Stimulated activated CD8-positive, alpha-beta memory T cell treated with anti-CD3 and anti-CD28 coated beads, Interleukin-4, amount 100 ng/mL, for 1 hour (primary cell): ENCODE measurements at places on chromosomes 2 and 18.

DNA sequence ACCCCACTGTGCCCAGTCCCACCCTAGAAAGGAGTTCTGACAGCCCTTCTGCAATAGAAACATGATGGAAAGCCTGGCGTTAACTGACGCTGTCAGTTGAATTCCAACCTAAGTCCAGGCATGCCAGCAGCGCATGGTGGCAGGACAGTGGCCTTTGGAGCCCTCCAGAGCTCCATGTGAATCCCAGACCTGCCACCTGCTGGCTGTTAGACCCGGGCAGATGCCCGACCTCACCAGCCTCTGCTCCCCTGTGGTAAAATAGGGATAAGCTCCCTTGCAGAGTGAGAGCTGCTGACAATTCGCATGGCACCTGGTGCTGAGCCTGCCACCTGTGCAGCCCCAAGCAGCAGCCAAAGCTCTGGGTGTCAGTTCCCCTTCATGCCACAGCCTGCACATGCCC is 138.6 kb downstream of the LOXHD1 start:
- DNase-seq, result no peak

GRCh38 chr18:60350150-60350549 is 22.4 kb downstream of the MC4R start:
- DNase-seq, result no peak

DNA sequence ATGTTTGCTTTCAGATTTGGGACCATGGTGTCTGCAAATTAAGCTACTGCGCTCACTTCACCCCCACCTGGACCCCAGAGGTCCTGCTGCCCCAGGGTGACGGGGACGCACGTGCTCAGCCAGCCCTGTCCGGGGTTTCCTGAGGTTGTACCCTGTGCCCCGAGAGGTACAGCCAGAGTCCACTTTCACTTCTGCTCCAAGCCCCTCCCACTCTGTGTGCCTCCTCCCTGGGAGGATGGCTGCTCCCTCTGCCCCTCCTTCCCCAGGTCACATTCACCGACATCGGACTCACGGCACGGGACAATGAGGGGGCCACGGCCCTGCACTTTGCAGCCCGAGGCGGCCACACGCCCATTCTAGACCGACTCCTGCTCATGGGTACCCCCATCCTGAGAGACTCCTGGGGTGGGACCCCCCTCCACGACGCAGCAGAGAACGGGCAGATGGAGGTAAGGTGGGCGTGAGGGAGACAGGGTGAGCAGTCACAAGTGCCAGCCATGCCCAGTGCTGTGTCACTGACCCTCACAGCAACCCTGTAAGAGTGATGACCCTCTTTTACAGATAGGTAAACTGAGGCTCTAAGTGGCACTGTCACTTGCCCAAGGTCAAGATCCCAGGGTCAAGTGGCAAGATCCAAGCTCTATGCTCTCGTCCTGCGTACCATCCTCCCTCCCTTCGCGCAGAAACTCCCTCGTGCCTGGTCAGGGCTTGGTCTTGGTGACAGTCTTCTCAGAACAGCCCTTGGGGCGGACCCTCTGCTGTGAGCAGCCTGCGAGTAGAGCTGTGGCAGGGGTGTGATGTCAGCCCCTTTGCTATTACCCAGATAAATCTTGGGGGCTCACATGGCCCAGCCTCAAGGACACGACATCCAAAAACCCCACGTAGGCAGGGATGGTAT is 7.6 kb downstream of the ESPNL start:
- no peak for DNase-seq

DNA sequence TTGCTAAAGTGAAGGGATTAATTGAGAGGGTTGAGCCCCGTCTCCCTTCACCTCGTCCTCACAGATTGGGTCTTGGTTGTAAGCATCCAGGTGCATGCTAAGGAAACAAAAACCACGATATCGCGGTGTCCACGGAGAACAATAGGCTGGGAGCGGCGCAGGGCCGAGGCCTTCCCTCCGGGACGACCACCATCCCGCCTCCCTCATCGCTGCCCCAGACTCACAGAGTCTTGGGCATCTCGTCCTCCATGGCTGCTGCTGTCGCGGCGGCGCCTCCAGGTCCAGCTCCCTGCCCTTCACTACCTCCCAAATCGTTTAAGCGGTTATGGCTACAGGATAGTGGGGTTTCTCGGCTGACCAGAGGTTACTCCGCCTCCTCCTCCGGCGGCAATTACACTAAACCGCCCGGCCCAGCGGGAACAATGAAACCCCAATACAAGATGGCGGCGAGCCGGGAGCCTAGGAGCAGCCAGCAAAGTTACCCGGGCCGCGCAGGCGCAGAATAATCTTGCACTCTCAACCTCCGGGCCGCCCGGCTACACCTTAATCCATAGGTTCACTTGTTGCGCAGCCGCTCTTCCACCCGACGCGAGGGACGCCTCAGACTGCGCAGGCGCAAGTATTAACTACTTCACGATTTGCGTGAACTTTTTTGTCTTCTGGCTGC is at the start of gene TIA1:
Gene TIA1, minus strand, starts transcription at position 448 of the 667 bp plus-strand sequence. Its CDS starts 198 bp downstream, at position 250.
- DNase-seq, result peak; percentile 96

DNA sequence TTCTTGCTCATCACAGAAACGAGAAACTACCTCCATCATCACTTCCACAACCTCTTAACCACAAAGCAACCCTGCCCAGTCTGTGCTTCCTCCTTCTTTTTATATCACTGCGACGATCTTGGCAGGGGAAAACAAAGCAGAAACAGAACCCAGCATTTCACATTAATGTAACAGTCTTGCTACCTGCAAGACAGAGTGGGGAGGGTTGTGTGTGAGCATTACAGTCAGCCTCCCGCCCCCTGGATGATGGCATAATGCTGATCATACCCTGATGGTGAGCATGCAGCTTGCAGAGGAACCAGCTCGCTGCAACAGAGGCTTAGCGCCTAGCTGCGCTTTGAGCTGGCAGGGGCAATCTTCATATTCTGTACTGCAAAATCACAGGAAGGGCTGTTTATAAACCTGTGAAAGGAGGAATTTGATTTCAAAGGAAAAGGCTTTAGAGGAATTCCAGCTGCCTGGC is 376.1 kb downstream of the IRS1 start:
- DNase-seq, result no peak

GRCh38 chr2:18401471-18401870 is 159.0 kb downstream of the RDH14 start:
- DNase-seq, result no peak

- no peak for DNase-seq
These were observed 142.6 kb upstream of the ITGA4 start for GRCh38 chr2:181314551-181314950.

DNA sequence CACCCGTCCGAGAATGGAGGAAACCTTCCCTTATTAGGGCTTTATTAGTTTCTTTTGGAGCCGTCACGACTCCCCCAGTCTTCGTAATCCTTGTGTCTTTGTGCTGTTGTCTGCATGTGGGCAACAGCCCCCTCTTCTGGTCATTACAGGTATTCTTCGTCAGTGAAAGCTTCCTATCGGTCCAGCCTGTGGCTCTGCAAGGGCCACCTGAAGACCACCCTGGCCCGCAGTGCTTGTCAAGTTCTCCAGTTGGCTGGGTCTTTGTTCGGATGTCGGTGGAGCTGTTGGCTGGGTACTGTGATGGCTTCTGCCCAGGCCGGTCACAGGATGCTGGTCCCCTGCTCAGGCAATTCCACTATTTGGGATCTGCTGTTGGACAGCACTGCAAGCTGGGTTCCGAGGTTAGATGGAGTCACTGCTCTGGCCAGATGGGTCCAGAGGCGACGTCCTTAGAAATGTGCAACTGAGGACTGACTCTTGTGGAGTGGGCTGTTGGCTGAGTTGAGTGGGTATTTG is 19.2 kb downstream of the E2F6 start:
- DNase-seq, result no peak

GRCh38 chr18:62499263-62499650 is 23.6 kb upstream of the ZCCHC2 start:
- DNase-seq, result no peak

GRCh38 chr18:56632070-56633022 is 6.0 kb downstream of the TXNL1 start:
- no peak for DNase-seq

GRCh38 chr2:51465326-51465725 is 433.4 kb upstream of the NRXN1 start:
- no peak for DNase-seq
